Activated T-cell treated with anti-CD3 and anti-CD28 coated beads, Interleukin-2, amount 50 U/mL, for 72 hours (primary cell): ENCODE measurements at places on chromosomes 12 and 14.

DNA sequence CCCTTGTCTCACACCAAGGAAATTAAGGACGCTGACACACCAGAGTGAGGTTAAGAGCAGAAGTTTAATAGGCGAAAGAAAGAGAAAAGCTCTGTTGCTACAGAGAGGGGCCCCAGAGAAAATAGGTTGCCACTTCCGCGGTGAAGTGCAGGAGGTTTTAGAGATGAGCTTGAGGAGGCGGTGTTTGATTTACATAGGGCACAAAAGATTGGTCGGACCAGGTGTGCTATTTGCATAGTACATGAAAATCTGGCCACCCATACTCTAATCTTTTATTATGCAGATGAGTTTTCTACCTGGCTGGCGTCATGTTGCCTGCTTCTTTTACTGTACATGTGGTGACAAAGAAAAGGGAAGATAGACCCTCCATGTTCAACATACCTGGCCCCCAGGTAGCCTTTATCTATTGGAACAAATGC lies 23.3 kb upstream of the MYF6 start:
- no peaks in the 10 kb centered on the region for H3K27me3 ChIP-seq
- no peak for DNase-seq
- no peak overlapping the region for H3K4me3 ChIP-seq
- H3K4me1 ChIP-seq = no peaks in the 10 kb centered on the region
- H3K27ac ChIP-seq = no peak overlapping the region

- H3K4me1 ChIP-seq = no peaks in the 10 kb centered on the region
- peak overlapping the region; percentile 73 for H3K27ac ChIP-seq
- no peaks in the 10 kb centered on the region for H3K36me3 ChIP-seq
These were observed 269.3 kb downstream of the DAD1 start for GRCh38 chr14:22319526-22320361.

GRCh38 chr14:81341370-81341769 lies 58.8 kb downstream of the STON2 start:
- H3K4me3 ChIP-seq = no peak overlapping the region
- no peaks in the 10 kb centered on the region for H3K4me1 ChIP-seq
- H3K36me3 ChIP-seq = no peaks in the 10 kb centered on the region
- no peak for DNase-seq

DNA sequence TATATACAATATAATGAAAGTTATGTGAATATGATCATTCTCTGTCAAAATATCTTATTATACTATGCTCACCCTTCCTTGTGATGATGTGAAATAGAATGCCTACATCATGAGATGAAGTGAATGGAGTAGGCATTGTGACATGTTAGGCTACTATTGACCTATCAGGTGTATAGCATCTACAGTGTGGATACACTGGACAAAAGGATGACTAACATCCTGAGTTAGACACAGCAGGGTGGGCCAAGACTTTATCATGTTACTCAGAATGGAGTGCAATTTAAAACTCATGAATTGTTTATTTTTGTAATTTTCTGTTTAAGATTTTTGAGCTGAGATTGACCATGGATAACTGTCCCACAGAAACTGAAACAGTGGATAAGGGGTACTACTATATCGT lies 53.4 kb upstream of the NAV3 start:
- H3K27me3 ChIP-seq = no peaks in the 10 kb centered on the region
- no peak for DNase-seq
- H3K27ac ChIP-seq = no peak overlapping the region
- H3K4me3 ChIP-seq = no peak overlapping the region

DNA sequence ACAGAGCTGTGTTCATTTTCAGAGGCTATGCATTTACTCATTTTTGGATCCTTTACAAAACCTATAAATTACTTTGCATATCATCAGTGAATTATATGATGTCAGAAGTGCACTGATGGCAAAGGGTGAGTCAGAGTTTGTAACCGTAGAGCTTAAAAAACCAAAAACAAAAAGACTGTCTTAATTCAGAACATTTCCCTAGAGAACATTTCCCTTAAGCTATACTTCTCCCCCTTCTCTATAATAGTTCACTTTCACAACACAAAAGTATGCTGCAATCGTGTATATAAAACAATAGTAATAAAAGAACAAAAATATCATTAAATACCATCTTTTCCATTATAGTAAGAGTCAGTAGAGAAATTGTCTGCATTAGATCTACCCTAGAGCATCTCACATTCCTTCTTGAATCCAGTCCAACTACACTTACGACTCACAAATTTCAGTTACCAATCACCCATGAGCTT lies 934.9 kb downstream of the LRFN5 start:
- no peak for DNase-seq
- H3K4me1 ChIP-seq = no peaks in the 10 kb centered on the region
- H3K27me3 ChIP-seq = no peaks in the 10 kb centered on the region
- no peak overlapping the region for H3K27ac ChIP-seq

DNA sequence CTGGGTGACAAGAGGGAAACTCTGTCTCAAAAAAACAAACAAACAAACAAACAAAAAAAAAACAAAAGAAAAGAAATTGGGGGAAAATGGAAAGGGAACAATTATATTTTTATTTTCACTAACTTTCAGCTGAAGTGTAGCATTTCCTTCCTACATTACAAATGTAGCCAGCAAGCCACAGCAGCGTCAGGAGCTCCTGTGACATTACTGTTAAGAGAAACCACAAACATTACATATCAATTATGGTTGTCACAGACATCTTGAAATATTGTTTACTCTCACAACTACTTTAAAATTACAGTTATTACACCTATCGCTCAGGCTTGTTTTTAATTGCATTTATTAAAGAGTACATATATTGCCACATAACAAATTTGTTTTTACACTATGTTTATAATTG lies 49.8 kb upstream of the SLC24A4 start:
- H3K4me1 ChIP-seq = no peaks in the 10 kb centered on the region
- DNase-seq = no peak
- no peaks in the 10 kb centered on the region for H3K36me3 ChIP-seq
- H3K27me3 ChIP-seq = peaks cover 15% of the 10 kb centered on the region
- H3K4me3 ChIP-seq = no peak overlapping the region

DNA sequence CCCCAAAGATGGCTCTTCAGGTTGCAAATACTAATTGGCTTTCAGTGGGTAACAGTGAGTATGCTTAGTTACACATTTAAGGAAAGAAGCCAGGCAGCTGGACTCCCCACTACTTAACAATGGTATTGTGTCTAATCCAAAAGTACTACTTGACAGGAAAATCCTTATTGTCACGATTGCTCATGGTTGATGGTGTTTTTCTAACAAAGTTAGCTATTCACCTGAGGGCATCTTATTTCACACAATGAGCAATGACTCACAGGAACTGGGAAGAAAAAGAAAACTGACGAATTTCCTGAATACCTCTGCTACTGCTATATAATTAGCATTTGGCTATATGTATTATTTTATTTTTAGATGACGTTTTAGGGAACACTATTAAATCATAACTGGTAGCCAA lies 33.4 kb upstream of the ALG10 start:
- H3K27ac ChIP-seq = no peak overlapping the region
- no peak overlapping the region for H3K4me3 ChIP-seq
- no peak for DNase-seq
- peaks cover 21% of the 10 kb centered on the region for H3K27me3 ChIP-seq

DNA sequence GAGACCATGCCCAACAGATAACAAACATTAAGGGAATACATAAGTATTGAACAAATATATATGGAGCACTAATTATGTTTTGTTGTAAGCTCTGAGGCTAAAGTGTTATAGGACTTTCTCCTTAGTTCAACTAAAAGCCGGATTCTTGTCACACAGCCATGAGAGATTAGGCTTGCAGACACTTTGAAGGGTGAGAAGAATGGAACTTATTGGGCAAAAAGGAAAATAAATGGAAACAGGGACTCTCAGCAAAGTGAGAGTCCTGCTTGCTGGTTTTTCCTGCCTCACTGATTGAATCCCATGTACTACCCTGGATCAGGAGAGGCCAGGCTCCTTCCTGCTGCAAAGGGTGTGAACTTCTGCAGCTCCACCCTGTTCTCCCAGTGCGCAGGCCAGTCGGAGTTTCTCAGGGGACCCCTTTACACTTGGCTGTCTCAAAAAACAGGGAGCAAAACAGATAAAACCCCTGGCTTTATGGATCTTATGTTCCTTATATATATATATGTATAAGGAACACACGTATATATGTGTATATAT lies 77.1 kb upstream of the FUT8 start:
- H3K4me3 ChIP-seq = peak overlapping the region; percentile 19
- H3K27me3 ChIP-seq = no peaks in the 10 kb centered on the region
- peaks cover 6% of the 10 kb centered on the region for H3K36me3 ChIP-seq

GRCh38 chr12:69423037-69423905 lies 46.9 kb upstream of the FRS2 start:
- no peaks in the 10 kb centered on the region for H3K4me1 ChIP-seq
- H3K36me3 ChIP-seq = no peaks in the 10 kb centered on the region
- no peak overlapping the region for H3K4me3 ChIP-seq
- no peak overlapping the region for H3K27ac ChIP-seq
- H3K27me3 ChIP-seq = no peaks in the 10 kb centered on the region

- no peak overlapping the region for H3K27ac ChIP-seq
- no peaks in the 10 kb centered on the region for H3K4me1 ChIP-seq
- H3K4me3 ChIP-seq = no peak overlapping the region
- peaks cover 14% of the 10 kb centered on the region for H3K27me3 ChIP-seq
These were observed 59.0 kb upstream of the STXBP6 start for GRCh38 chr14:25108959-25109358.

DNA sequence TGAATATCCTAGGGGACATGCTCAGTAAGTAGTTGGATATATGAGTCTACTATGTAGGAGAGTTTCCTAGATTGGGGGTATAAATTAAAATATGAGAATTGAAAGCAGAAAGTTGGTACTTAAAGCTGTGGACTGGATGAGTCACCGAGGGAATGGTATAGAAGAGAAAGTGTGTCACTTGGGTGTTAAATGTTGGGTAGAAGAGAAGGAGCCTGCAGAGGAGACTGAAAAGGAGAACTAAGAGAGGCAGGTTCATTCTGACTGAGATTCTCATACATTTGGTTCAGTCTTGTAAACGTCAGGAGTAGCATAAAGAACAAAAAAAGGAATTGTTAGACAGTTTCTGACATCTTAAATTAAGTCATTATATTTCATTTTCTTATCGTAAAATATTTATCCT lies 19.9 kb downstream of the LRRC9 start:
- H3K36me3 ChIP-seq = no peaks in the 10 kb centered on the region
- H3K27me3 ChIP-seq = peaks cover 9% of the 10 kb centered on the region
- H3K27ac ChIP-seq = no peak overlapping the region
- DNase-seq = no peak
- no peak overlapping the region for H3K4me3 ChIP-seq
